Activated T-cell treated with anti-CD3 and anti-CD28 coated beads for 4 hours (primary cell): ENCODE measurements at places on chromosomes 1 and 21.
A peak's percentile ranks its signal among the peaks of the same experiment; 100 is the strongest.

GRCh38 chr1:212918824-212919223 is 31.5 kb upstream of the VASH2 start:
- DNase-seq = no peak

DNA sequence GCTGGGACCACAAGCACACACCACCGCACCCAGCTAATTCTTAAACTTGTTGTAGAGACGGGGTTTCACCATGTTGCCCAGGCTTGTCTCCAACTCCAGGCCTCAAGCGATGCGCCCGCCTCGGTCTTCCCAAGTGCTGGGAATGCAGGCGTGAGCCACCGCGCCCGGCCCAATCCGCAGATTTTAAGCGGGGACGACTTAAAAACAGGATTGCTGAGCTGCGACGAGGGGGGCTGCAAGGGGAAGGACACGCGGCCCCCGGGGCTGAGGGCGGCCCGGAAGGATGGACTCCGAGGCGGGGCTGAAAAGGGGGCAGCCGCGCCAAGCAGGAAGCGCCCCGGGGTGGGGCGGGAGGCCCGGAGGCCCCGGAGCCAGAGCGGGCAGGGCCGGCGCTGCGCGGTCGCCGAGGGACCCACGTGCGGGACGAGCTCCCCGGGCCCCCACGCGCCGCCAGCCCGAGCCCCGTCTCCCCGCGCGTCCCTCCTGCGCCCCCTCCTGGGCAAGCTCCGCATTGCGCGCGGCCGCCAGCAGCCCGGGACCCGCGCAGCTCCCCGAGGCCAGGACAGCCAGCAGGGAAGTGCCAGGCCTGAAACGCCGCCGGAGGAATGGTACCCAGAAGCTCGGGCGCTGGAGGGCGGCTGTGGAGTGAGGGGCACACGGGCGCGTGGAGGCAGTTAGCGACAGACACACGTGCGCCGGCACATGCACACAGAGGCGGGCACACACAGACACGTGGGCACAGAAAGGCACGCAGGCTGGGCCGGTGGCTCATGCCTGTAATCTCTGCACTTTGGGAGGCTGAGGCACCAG is 5.5 kb upstream of the PRKCZ start:
- DNase-seq = peak; percentile 77

GRCh38 chr1:22553104-22553880 is 10.0 kb upstream of the EPHA8 start:
- no peak for DNase-seq

- DNase-seq = no peak
These were observed 70.2 kb upstream of the GOLT1A start for GRCh38 chr1:204283711-204284651.

DNA sequence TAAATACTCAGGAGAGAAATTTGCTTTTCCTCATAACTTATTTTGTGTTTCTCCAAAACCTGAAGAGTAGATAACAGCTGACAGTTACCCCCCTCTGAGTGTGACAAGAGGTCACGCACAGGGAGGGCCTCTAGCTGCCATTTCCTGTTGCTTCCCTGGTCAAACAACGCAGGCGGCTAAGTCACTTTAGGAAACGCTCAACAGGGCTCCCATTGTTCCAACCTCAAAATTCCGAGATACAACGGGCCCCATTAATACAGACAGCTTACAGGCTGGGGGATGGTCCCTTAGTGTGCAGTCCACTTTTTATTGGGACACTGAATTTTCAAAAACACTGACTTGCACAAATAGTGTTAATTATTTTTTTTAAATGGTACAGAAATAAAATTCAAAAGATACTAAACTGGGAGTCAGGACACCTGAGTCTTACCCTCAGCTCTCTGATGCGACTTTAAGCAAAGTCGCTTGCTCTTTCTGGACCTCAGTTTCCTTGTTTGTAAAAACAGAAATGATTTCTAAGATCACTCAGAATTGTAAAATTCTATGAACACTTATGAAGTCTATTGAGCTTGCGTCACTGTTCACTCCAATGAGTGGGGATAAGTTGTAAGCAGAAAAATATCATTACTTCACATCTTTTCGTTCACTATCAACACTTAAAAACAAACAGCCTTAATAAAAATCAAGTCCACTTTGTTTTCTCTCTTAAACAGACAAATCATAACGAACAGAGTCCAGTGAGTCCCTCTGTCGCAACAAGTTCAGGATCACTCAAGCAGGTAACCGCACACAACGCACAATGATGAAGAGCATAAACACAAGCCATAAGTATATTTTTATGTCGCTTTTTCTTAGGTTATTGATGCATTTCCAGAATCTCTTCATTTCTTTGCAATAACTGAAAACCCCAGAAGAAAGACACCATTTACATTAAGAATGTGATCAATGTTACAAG is 13.5 kb downstream of the LZIC start:
- DNase-seq = no peak
